ENCODE measurements at places on chromosomes 12 and 14. TPM values are rescaled to one million over a fixed set of nuclear protein-coding genes. Genes with fewer than 3 reads are reported as not detected.
A peak's percentile ranks its signal among the peaks of the same experiment; 100 is the strongest.

DNA sequence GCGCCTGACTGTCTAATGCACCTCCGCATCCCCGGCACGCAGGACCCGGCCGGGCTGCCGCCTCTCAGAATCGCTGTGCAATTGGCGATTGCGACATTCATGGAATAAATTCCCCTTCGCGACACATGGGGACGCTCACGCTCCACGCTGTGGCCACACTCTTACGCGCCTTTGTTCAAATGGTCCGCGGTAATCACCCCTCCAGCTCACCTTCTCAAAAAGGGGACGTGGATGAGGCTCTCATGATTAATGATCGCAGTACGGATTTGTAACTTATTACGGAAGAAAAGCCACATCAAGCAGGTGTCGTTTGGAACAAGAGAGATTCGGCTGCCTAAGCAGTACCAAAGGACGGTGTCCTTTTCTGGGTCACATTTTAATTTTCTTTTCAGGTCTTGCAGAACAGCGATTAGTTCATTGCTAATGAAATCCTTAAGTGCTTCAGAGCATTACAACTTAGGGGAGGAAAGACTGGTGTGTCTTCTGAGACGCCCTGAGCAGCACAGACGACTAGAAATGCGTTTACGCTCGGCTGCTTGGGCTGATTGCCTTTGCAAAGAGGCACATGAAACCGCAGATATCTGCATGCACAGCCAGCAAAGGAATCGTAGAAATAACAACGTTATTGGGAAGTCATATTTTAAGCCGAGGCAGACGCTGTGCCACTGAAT is 37.3 kb upstream of the ADGRD1 start:
- no peak for DNase-seq

- DNase-seq, result no peak
These were observed 2.1 kb downstream of the HELB start for GRCh38 chr12:66304296-66304900.

- peak; percentile 78 for DNase-seq
These were observed 191.6 kb downstream of the DUSP6 start for GRCh38 chr12:89160716-89161123.

DNA sequence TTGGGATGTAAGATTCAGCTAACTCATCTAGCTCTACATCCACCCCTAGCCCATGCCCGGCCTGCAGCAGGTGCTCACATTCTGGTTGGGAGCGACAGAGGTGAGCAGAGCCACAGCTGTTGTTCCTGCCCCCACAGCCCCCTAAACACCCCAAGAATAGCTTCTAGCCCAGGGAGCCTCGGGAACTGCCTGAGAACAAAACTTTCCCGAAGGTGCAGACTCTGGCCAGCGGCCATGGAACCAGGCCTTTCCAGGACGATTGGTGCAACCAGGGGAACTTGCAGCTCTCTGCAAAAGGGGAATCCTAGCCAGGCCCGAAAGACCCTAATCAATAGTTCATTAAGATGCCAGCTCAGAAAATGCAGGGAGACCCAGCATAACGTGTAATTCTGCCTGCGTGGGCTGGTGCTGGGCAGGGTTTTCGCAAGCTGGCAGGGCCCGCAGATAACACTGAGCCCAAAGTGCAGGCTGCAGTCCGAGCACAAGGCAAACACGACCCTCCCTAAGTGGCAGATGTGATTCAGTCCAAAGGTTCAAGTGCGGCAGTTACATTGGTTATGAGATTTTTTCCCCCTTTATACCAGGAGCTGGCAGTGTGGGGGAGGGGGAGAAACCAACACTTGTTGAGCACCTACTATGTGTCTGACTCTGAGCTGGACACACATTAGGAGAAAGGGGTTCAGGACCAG is 122.5 kb upstream of the MAP1LC3B2 start:
- no peak for DNase-seq

GRCh38 chr12:26473291-26473690 is 277.9 kb downstream of the SSPN start:
- DNase-seq, result peak; percentile 13

GRCh38 chr12:75747572-75748021 is 236.2 kb upstream of the KRR1 start:
- DNase-seq, result peak; percentile 85

DNA sequence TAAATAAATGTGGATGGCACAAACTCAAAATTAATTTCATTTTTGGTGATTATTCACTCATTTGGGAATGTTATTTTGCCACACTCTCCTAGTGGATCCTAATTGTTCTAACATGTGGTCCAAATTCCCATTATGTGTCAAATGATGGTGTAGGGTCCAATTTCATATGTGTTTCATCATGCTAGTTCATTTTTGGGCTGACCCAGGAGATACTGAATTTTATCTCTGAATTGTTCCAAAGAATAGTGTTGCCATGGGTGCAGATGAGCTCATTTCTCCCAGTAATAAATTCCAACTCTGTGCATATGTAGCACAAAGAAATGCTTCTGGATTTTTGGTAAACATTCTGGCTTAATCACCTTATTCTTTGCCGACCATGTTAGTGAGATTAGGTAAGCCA is 23.5 kb upstream of the SEL1L start:
- no peak for DNase-seq

DNA sequence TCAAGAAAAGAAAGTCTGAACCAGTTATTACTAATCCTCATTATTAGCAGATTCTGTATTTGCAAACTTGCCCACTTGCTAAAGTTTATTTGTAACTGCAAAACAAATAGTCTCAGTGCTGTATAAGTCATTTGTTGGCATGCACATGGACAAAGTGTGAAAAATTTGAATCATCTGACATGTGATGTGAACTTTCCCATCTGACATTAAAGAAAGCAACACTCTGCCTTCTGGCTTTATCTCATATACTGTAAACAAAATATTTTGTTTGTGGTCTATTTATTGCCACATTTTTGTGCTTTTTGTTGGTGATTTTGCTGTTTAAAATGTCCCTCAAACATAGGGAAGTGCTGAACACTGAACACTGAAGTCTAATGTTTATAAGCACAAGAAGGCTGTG is 513.8 kb downstream of the RPL10L start:
- DNase-seq, result no peak

- DNase-seq, result no peak
These were observed 12.9 kb upstream of the RND1 start for GRCh38 chr12:48878548-48878947.

- DNase-seq, result peak; percentile 73
These were observed 51.2 kb downstream of the SLC2A13 start for GRCh38 chr12:40054555-40055227.

DNA sequence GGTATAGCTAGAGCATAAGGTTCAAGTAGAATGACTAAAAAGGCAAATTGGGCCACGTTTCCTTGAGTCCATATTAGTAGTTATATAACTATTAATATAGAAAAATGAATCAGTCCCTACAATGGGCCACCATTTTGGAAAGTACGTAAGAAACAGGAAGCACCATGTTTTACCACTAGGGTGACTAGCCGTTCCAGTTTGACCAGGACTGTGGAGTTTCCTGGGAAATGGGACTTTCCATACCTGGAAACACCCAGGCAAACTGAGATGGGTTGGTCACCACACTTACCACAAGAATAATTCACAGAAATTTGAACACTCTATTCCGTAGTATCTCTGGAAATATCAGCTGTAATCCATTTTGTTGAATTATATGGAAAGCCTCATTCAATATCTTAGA is 2.1 kb upstream of the MAGOHB start:
- DNase-seq, result no peak

GRCh38 chr14:95903616-95904107 is 27.0 kb downstream of the TUNAR start:
- no peak for DNase-seq

- peak; percentile 66 for DNase-seq
These were observed 152.3 kb downstream of the RAD51B start for GRCh38 chr14:67971627-67972625.

DNA sequence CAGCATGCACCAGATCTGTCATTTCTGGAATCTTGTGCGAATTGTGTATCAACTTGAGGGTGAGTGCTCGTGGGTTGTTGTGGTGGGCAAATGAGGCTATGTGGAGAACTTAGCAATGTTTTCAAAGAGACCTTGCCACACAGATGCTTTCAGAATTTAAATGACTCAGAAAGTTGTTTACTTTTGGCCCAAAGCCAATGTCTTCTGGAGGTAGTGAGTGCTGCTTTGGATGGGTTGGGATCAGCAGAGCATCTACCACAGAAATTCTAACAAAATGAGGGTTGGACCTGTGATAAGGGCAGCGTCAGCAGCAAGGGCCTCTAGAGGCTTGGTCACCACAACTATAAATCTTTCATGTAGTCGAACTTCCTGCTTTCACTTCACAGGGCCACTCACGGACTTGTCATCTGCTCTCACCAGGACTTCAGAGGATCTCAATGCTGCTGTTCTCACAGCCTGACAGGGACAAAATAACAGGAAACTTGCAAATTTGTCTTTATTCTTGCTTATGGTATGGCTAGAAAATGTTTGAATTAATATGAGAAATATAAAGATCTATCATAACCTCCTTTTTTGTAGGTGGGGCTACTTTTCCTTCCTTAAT is 111.4 kb downstream of the DACT1 start:
- peak; percentile 99 for DNase-seq

- DNase-seq, result no peak
These were observed 103.4 kb upstream of the PKP2 start for GRCh38 chr12:33000016-33000415.

GRCh38 chr12:46389031-46389616 is 16.6 kb upstream of the SLC38A2 start:
- DNase-seq, result peak; percentile 99

DNA sequence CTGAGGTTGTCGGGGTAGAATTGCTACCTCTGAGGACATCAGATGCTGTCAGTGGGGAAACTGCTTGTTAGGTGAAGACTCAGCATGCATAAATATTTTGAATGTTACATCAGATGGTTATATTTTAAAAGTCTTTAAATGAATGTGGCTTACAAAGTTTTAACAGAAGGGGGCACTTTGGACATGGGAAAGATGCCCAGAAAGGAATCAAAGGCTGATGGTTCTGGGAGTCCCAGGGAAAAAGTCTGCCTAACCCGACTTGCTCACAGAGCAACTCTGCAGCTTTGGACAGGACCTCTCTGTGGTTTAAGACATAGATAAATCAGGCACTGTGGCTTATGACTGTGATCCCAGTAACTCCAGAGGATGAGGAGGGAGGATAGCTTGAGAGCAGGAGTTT is 474.9 kb downstream of the ATP23 start:
- peak; percentile 76 for DNase-seq

GRCh38 chr12:112353393-112353792 is 28.8 kb downstream of the HECTD4 start:
- peak; percentile 25 for DNase-seq

DNA sequence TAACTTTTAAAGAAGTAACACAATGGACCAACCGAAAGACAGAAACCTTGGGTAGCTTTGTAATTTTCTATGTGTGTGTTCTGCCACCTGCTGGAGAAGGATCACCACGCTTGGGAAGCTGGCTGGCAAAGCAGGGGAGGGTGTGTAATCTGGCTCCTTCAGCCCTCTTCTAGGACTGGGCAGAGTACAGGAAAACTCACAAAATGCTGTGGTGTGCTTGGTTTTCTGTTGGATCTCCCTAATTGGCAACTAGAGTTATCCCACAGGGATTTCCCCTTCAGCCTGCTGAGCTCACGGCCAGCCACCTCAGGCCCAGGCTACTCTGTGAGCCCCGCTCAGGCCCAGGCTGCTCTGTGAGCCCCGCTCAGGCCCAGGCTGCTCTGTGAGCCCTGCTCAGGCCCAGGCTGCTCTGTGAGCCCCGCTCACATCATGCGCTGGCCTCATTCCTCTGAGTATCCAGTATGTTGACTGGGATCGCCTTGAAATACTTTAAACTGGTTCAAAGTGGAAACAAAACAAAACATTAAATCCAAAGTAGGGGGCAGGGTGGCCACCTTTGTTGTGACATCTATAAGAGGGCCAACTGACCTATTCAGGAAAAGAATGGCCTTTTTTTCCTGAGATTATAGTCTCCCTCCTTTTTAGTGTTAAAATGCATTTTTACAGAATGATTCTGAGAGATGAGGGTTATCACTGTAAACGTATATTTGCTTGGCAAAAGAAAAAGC is 52.0 kb upstream of the RNU6-8 start:
- DNase-seq, result peak; percentile 43

GRCh38 chr14:70086685-70087379 is 101.9 kb downstream of the SLC8A3 start:
- peak; percentile 12 for DNase-seq

DNA sequence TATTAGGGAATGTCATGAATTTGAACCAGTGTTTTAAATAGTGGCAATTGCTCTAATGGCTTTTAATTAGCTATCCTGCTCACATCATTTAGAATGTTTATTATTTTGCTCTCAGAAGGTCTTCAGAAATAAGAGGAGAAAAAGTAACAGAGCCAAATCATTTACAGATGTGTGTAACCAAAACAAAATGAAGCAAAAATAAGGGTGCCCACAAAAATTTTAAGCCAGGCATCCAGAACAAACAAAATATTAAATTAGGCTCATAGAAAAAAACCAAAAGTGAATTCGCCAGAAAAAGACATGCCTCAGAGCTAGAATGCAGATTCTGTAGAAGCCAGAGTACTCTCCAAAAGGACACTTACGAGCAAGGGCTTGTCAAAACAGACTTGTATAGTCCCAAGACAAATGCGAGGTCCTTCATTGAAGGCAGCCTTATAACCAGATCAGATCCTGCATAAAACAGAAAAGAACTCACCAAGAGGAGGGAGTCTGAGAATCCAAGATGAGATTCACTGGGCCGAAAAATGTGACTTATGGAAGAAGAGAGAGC is 20.2 kb upstream of the SERPINA1 start:
- no peak for DNase-seq

DNA sequence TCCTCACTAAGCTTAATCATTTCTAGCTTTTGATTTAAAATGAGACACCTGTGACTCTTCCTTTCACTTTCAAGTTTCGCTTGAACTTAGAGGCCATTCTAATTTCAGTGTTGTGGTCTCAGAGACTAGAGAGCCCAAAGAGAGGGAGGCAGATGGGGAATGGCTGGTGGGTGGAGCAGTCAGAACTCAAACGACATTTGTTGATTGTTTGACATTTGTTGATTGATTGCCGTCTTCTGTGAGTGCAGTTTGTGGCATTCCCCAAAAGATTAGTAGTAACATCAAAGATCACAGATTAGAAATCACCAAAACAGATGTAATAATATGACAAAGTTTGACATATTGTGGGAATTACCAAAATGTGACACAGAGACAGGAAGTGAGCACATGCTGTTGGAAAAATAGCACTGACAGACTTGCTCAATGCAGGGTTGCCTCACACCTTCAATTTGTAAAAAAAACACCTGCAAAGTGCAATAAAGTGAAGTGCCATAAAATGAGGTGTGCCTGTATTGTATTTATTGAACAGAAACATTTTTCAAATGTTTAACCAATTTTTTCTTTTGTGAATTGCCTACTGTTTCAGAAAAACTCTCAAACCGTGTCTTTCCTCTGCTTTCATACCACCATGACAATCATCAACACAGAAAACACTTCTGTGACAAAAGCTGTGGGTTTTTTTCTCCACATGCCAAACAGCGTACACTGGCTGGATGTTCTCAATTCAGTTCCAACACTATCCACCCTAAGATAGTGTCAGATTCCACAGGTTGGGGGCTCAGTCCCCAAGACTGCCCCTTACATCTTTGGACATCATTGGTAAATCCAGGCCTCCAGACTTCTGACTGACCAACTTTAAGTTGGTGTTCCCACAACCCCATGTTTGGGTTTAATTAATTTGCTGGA is 376.3 kb upstream of the RGS6 start:
- DNase-seq, result peak; percentile 50

GRCh38 chr12:12774791-12775190 is 10.7 kb upstream of the APOLD1 start:
- no peak for DNase-seq

Gene KRT83
- not detected for total RNA-seq

Gene RNASE7
- not detected for total RNA-seq

Gene CMTM5
- total RNA-seq, result not detected

Gene HOXC13
- total RNA-seq, result not detected

Gene CD4
- 0.72 TPM for total RNA-seq

Gene SRSF5
- total RNA-seq, result 195 TPM

Gene TRPV4
- total RNA-seq, result 0.75 TPM

Gene MYL2
- total RNA-seq, result 0.48 TPM

Gene FLVCR2
- 6.2 TPM for total RNA-seq

Gene PTPRR
- 1.3 TPM for total RNA-seq

All from astrocyte (in vitro differentiated cells and primary cell).